COR-L47 (cell line): ENCODE measurements at places on chromosomes 1 and 21.

DNA sequence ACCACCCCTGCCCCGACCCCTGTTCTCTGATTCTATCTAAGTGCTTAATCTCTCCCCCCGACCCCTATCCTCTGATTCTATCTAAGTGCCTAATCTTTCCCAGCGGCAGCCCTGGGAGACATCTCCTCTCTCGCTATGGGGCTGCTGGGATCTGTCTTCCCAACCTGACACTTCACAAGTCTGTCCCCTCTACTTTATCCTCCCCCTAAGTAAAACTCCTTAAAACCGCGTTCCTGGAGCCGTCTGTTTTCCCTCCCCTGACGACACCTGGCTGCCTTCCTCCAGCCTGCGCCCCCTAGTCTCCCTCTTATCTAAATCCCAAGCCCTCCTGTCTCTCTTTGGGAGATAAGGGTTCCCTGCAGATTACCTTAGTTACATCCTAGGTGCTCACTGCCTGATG lies 30.5 kb downstream of the EPHB2 start:
- DNase-seq, result no peak

GRCh38 chr1:6347641-6348487 lies 45.7 kb downstream of the ACOT7 start:
- DNase-seq, result peak; percentile 43

DNA sequence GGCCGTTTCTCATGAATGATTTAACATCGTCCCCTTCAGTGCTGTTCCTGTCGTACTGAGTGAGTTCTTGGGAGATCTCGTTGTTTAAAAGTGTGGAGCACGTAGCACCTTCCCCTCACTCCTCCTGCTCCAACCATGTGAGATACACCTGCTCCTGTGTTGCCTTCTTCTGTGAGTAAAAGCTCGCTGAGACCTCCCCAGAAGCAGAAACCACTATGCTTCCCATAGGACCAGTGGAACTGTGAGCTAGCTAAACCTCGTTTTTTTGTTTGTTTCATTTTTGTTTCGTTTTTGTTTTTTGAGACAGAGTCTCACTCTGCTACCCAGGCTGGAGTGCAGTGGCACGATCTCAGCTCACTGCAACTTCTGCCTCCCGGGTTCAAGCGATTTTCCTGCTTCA lies 198.6 kb downstream of the NCAM2 start:
- DNase-seq, result no peak

DNA sequence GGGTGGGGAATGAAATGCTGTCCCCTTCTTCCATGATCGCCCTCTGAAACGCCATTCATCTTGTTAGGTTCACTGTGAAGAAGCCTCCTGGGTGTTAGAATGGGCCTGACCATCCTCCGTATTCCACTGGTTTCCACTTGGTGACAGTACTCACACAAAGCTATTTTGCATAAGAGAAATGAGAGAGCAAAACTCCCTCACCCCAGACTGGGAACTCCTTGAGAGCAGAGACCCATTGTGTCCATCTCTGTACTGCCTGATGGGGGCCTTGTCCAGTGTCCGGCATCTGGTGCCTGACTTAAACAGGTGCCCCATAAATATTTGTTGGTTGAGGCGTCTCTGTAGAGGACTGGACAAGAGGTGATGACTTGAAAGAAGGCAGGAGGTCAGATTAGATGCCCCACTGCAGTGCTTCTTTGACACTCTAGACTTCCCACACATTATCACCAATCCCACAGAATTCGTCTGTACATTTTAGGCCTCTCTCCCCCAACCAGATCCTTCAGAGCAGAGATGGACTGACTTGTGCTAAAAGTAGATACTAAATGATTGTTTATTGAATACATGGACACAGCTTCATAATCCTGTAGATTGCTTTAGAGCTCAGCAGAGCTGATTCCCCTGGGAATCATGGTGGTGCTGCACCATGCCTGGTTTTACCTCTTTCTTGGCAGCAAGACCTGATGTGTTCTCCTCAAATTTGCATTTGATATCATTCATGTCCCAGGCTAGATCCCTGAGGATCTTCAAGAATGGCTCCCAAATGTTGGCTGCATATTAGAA lies 22.4 kb upstream of the KCNA2 start:
- DNase-seq, result no peak

- peak; percentile 81 for DNase-seq
Observed at GRCh38 chr1:205528887-205529825, 24.7 kb downstream of the CDK18 start.

DNA sequence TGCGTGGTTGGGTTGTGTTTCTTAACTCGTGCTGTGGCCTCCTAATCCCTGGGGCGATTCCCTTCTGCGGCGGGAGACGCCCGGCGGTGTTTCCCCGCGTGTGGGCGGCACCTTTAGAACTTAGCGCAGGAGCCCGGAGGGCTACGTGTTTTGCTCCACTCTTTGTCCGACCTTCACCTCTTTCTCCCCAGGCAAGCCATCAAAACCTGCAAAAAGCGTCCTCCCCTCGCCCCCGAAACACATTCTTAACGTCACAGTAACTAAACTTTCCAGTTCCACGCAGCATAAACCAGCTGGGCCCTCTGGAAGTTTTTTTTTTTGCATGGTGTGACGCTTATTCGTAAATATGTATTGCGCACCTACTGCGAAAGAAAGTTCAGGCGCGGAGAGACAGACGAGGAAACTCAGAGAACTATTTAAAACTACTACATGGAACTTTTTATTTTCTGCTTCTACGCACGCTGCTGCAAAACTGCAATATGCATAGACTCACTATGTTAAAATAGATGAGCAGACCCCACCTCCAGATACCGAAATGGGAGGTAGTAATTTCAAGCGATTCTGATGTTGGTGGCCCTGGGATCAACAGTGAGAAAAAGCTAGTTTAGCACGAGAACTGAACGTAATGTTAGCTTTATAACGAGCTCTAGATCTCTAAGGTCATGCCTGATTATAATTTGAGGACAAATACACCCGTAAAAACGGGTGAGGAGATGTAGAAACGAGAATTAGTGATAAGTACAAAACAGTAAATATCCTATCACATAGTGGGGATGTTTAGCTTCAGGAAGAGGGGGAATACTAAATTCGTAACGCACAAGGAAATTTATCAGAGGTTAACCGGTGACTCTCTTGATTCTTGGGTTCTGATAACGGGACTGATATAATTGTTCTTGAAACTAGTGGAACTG lies 920 bp downstream of the MTR start:
- no peak for DNase-seq

- no peak for DNase-seq
Observed at GRCh38 chr1:115630342-115630741, 11.4 kb upstream of the VANGL1 start.

- no peak for DNase-seq
Observed at GRCh38 chr1:208868554-208868953, 624.4 kb upstream of the PLXNA2 start.

DNA sequence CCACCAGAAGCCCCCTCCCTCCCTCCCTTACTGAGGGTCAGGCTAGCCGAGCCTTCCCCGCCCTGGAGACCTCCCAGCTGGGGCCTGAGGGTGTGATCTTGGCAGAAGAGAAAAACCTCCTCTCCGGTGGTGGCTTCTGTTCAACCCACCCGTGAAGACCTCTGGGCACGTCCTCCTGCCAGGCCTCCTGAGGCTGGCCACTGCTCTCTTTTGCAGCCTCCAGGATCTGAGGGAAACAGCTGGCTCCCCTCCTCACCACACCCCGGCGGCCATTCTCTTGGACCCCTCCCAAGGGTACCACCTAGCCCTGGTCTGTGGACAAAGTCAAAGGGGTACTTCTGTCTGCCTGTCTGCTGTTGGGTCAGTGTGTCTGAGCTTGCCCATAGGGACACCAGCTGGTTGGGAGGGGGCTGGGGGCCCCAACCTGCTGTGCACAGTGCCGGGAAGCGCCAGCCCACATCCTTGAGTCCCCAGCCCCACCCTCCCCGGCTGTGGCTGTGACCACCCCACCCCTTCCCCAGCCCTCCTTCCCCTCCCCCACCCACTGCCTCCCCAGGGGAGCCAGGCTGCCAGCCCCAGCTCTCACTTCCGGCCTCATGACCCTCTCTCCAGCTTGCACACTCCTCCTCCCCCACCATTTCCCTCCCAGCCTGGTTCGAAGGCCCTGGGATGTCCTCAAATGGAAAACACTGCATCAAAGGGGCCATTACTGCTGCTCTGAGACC lies 48.1 kb downstream of the AHDC1 start:
- DNase-seq, result peak; percentile 26

- DNase-seq, result no peak
Observed at GRCh38 chr21:37224861-37225839, 42.0 kb downstream of the VPS26C start.

DNA sequence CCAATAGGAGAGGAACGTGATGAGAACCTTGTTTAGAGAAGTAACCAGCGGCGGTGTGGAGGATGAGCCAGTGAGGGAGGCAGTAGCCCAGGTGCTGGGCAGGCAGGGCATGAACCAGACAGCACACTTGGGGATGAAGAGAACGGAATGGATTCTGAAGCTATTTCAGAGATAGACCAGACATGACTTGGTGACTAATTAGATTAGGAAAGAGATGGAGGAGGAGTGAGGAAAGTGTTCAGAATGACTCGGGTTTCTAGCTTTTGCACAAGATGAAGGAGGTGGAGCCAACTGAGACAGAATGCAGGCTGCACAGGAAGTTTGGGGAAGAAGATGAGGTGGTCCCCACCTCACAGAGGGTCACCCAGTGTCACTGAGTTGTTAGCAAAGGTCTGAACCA lies 5.1 kb downstream of the PEF1 start:
- DNase-seq, result no peak
